ENCODE measurements at places on chromosomes 16 and 17. TPM values are rescaled to one million over a fixed set of nuclear protein-coding genes. Genes with fewer than 3 reads are reported as not detected.

DNA sequence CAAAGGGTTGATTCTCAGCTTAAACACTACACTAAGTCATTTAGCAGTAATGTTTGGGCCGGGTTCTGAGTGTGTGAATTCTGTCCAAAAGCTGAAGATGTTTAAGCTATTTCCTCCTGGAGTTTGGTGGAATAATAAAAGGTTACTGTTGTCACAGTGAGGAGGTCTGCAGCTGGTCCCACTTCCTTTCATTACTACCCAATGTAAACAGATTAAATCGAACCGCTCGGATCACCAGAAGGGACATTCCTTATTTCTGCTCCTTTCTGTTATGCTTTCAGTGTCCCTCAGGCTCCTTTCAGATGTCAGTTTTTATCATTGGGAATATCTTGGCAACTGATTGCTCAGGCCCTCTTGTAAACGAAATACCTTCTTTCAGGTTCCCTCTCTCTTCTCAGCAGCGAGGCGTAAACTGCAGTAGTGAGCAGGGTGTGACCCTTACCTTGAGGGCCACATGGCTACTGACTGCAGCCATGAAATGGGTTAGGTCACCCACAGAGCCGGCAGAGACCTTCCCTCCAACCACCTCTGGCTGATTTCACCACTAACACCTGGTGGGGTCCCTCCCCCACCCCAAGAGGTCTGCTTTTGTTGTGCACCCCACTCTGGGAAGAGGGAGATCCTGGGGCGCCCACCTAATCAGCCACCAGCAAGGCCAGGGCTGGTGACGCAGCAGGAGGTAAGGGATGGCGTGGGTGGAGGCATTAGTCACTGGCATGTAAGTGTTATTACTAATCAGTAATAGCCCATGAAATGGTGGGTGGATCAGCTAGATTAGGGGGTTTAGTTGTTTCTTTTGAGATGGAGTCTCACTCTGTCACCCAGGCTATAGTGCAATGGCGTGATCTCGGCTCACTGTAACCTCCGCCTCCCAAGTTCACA, 117.6 kb downstream of the VPS53 start:
- DNase-seq, result no peak

GRCh38 chr17:8029121-8029520, 9.7 kb upstream of the ALOX15B start:
- DNase-seq, result no peak

DNA sequence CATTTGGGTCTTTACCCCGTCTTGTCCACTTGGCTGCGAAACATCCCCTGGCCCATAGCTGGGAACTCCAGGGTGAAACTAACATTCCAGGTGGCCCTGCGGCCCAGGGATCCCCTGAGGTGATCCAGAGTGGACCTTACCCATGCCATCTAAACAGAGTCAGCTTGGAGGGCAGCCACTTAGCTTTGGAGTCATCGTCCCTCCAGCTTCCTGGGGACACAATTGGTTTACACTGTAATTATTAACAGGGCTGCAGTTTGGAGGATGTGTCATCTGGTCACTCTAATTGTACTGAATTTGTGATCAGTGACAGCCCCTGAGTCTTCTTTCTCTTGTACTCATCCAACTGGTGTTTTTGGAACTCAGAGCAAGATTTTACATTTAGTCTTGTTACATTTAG, 149.9 kb downstream of the ENGASE start:
- DNase-seq, result no peak

- no peak for DNase-seq
Measured at GRCh38 chr17:73308017-73308823, 3.6 kb downstream of the CDC42EP4 start.

DNA sequence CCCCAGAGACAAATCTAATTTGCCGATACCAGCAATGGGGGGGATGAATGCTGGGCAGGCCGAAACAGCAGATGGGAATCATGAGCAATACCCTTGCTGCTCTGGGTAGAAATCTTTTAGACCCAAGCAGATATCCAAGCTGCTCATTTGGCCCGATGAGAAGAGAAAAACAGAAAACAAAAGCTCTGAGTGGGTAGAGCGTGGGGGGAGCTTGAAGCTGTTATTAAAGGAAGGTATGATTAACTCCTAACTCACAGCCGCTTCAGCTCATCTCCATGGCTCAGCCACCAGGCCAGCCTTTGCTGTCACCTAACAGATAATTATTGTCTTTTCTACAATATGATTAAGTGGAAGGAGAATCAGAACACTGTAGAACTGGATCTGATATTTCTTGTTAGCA, 58.3 kb downstream of the VPS35L start:
- DNase-seq, result no peak

- DNase-seq, result no peak
Measured at GRCh38 chr16:57184113-57184512, 1.7 kb downstream of the PSME3IP1 start.

GRCh38 chr17:79570653-79571052, 40.2 kb downstream of the RBFOX3 start:
- no peak for DNase-seq

DNA sequence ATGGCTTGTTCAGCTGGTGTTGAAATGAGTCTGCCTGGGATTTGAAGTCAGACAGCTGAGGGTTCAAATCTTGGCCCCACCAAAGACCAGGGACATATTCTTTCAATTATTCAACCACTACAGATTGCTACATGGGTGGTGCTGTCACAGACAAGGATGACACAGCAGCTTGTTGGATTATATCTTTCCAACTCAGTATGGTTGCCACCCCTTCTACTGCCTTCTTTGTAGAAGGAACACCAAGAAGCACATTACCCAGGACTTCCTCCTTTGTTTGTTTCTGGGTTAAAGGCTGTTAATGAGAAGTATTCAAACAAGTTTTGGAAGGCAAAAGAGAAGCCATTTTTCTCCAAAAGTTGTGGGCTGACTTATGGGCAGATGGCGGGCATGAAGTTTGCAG, 78.6 kb downstream of the COPRS start:
- DNase-seq, result no peak

DNA sequence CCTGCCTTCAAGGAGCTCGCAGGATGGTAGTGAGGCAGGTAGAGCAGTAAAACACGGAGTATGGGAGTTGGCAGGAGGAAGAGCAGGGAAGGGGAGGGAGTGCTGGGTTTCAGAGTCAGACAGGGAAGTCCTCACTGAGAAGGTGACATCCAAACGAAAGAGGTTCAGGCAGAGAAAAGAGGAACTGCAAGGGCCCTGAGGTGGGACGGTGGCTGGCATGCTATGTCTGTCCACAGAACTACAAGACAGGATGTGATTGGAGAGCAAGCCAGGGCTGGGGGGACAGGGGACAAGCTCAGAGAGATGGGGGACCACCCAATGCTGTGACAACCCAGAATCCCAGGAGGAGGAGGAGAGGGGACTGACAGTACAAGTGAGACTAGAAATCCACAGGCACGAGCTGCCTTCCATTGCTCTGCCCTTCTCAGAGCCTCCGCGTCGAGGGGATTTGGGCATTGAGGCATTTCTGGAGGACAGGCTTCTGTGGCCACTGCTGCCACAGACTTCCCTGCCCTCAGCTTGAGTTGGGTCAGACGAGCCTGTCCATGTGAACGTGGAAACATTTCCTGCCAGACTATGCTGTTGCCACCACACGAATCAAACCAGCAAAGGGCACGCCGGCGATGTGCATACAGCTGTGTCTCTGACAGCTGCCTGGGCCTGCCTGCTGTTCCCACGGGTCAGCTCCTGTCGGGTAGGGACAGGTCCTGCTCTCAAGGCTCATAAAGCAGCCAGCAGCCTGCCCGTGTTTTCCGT, 100.1 kb downstream of the RAB11FIP4 start:
- DNase-seq, result no peak

- DNase-seq, result no peak
Measured at GRCh38 chr16:55003916-55004315, 73.3 kb downstream of the IRX5 start.

The SLFN14 gene
- 0.21 TPM for polyA plus RNA-seq

The CFAP97D1 gene
- 0.11 TPM for polyA plus RNA-seq

The IRX5 gene
- polyA plus RNA-seq, result 7.2 TPM

The OR3A2 gene
- 0.68 TPM for polyA plus RNA-seq

Measured in left renal pelvis (tissue), 4 donors.